Natural killer cell treated with Interleukin-12 subunit alpha and Interleukin-12 subunit beta and Interleukin-15 and Interleukin-18, amount 100 ng/mL, for 72 hours (primary cell): ENCODE measurements at places on chromosomes 2 and 18. TPM values are rescaled to one million over a fixed set of nuclear protein-coding genes. Genes with fewer than 3 reads are reported as not detected.

- DNase-seq, result no peak
Observed at GRCh38 chr2:233966388-233966787, 49.2 kb downstream of the TRPM8 start.

GRCh38 chr2:126642031-126642430 is 13.9 kb upstream of the GYPC start:
- DNase-seq, result no peak

- no peak for DNase-seq
Observed at GRCh38 chr2:43898838-43899346, 60.1 kb downstream of the ABCG8 start.

HAT1 gene
- total RNA-seq, result 58.4 TPM

- DNase-seq, result no peak
Observed at GRCh38 chr2:18829251-18829902, 240.0 kb upstream of the NT5C1B start.

MOB4 gene
- 25.7 TPM for total RNA-seq

ACKR3 gene
- not detected for total RNA-seq

DNA sequence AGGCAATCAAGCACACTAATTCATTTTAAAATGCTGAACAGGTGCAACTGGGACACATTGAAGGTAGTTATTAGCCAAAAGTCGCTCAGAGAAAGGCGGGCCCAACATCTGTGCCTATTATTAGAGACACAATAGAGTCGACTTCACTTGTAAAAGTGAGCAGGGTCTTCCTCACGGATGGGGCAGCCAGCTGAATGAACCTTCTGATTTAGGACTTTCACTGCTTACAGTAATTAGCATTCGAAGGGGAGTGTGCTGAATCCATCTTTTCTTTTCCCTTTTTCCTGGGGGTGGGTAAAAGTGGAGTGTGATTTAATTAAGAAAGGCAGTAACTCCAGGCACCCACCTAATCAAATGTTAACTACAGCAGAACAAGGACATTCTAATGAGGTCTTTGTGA is 677.7 kb downstream of the DCDC2C start:
- no peak for DNase-seq

DNA sequence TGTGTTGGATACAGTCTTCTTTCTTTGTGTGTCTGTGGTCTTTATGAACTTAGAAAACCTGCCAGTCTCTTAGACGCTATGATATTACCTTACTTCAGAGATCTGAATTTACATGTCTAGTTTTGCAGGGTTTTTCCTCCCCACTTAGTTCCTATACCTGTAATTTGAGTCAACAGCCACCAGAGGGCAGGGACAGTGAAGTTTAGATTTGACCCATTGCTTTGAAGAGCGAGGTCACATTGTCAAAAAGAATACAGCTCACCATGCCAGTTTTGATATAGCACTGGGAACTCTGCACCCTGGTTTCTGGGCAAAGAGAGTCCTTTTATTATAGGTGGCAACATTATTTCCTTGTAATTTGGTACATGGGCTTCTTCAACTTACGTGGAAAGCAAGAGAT is 102.3 kb downstream of the MAPK4 start:
- no peak for DNase-seq

DNA sequence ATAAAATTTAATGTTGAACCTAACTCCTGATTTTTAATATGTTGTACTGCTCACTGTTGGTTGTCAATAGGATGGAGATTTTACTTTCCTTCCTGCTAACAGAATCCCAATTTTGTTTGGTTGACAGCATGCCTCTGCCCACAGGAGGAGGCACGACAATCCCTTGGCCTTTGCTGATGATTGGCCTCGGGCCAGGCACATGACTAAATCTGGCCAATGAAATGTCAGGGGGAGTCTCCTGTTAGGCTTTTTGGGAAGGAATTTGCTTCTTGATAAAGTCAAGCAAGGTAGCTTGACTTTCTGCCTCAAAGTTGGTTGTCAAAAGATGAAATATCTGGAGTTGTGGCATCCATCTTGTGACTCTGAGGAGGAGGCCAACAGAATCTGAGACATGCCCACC is 6.8 kb upstream of the TGFA start:
- no peak for DNase-seq

ZNF519 gene
- total RNA-seq, result 10.4 TPM

HMSD gene
- total RNA-seq, result 55.4 TPM

- no peak for DNase-seq
Observed at GRCh38 chr2:68901561-68901960, 30.4 kb upstream of the BMP10 start.

CHMP3 gene
- total RNA-seq, result 45.1 TPM

ABCG8 gene
- total RNA-seq, result not detected

GRCh38 chr18:2471523-2471922 is 99.8 kb downstream of the METTL4 start:
- no peak for DNase-seq

UGT1A3 gene
- not detected for total RNA-seq

GRCh38 chr2:50392185-50392584 is 639.7 kb downstream of the NRXN1 start:
- DNase-seq, result no peak

RASGRP3 gene
- 1.5 TPM for total RNA-seq

NCKAP1 gene
- total RNA-seq, result 3.1 TPM

- no peak for DNase-seq
Observed at GRCh38 chr2:206392118-206392517, 51.2 kb upstream of the ADAM23 start.

CYRIA gene
- total RNA-seq, result 13.3 TPM

- DNase-seq, result no peak
Observed at GRCh38 chr18:45464619-45465018, 150.7 kb upstream of the SLC14A2 start.

SLC14A1 gene
- 1.6 TPM for total RNA-seq

EFHD1 gene
- total RNA-seq, result not detected

GRCh38 chr2:111173338-111173737 is 52.6 kb downstream of the BCL2L11 start:
- no peak for DNase-seq

ST6GAL2 gene
- not detected for total RNA-seq

LYPD6B gene
- not detected for total RNA-seq

DNA sequence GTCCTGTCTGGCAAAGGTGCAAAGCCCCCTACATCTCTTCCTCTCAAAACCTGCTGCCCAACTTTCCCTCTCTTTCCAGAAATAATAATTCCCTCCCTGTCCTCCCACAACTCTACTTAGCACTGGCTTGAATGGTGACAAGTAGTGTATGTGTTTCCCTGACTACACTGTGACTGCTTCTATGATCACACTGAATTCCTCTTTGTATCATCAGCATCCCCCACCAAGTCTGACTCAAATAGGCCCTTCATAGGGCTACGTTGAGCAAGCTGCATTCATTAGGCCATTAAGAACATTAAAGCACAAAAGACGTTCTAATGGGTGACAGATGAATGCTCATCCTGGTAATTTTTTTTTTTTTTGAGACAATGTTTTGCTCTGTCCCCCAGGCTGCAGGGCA is 13.7 kb upstream of the ST3GAL5 start:
- DNase-seq, result no peak

DNAJC27 gene
- total RNA-seq, result 4.9 TPM

GRCh38 chr2:71778936-71779773 is 325.8 kb downstream of the DYSF start:
- DNase-seq, result no peak

GRCh38 chr2:10700078-10700803 is 10.5 kb upstream of the NOL10 start:
- DNase-seq, result no peak

- DNase-seq, result no peak
Observed at GRCh38 chr18:63676526-63677323, 15.0 kb upstream of the SERPINB3 start.

ANKRD62 gene
- total RNA-seq, result not detected

DNA sequence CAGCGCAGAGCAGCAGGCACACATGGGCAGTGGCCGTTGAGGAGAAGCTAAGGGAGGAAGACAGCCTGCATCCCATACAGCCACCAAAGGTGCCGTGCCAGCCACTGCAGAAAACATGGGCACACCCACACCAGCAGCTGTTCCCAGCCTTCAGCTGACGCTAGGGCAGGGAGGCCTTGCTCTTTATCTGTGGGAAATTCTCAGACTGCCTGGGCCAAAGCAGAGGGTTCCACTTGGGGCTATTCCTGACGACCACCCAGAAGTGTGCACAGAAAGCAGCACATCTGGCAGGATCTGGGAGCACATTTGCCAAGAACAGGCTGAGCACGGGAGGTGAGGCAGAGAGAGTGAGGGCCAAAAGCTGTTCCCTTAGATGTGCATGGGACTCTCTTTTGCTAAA is 101.3 kb upstream of the SOX11 start:
- DNase-seq, result no peak

DNA sequence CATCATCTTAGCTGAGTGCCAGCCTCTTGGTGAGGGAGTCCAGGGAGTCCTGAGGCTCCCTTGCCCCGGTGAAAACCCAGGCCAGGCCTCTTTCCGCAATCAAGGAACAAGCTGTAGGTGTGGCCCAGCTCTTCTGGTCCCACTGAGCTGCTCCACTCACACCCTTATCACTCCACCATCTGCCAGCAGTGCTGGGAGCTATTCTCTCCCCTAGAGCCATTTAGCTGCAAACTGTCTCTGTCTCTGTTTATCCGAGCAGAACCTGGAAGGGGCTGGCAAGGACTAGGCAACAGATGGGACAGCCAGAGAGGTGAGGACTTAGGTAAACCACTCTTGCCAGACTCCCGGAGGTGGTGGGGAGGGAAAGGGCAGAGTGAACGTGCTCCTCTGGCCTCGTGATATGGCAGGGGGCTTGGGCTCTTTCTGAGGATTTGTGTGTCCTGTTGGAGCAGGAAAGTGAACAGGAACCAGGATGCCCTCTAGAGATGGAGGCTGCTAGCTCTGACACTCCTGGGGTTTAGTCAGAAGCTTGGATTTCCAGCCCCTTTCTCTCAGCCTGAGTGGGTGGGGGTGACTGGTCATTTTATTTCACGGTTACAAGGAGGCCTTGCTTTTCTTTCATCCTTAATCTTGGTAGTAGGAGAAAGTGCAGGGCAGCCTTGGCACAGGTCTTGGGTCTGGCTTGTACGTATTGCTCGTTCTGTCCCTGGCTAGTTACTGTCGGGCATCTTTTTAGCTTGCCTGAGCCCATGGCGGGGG is 19.6 kb downstream of the B3GNT2 start:
- peak; percentile 38 for DNase-seq

GRCh38 chr2:67974559-67975430 is 88.0 kb downstream of the C1D start:
- DNase-seq, result no peak

KIF5C gene
- total RNA-seq, result 8.6 TPM

TCF4 gene
- total RNA-seq, result 10.3 TPM

- DNase-seq, result no peak
Observed at GRCh38 chr18:54506516-54507261, 84.4 kb upstream of the DYNAP start.

CIB4 gene
- total RNA-seq, result not detected

TRIM54 gene
- 0.28 TPM for total RNA-seq

GPATCH11 gene
- 15.3 TPM for total RNA-seq

DAPL1 gene
- total RNA-seq, result not detected

GPAT2 gene
- 4.7 TPM for total RNA-seq
